Myocyte (in vitro differentiated cells): ENCODE measurements at places on chromosomes 7 and 10. TPM values are rescaled to one million over a fixed set of nuclear protein-coding genes. Genes with fewer than 3 reads are reported as not detected.
A peak's percentile ranks its signal among the peaks of the same experiment; 100 is the strongest.

DNA sequence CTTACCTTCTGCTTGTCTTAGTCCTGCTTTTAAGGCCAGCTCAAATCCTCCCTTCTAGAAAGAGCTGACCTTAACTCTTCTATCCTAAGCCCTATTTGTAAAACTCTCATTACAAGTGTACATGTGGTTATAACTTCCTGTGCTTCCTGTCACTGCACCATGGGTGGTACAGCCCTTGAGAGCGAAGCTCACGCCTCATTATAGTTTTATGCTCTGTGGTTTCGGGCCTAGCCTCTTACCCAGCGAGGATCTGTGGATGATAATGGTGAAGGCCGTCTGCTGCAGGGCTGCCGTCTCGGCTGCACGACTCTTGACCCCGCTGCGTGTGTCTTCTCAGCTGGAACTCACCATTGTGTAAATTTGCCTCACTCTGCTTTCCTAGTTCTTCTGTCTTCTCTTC lies 74.6 kb downstream of the CUL1 start:
- no peak for DNase-seq

GRCh38 chr7:105841866-105842265 lies 34.5 kb downstream of the ATXN7L1 start:
- no peak for DNase-seq

GRCh38 chr10:130456616-130457015 lies 320.4 kb downstream of the GLRX3 start:
- no peak for DNase-seq

Gene C10orf143
- total RNA-seq, result 0.52 and 0.96 TPM in 2 replicates

GRCh38 chr7:110835218-110835617 lies 255.7 kb upstream of the LRRN3 start:
- DNase-seq, result no peak

- no peak for DNase-seq
Observed at GRCh38 chr10:70772627-70773026, 12.6 kb downstream of the TBATA start.

DNA sequence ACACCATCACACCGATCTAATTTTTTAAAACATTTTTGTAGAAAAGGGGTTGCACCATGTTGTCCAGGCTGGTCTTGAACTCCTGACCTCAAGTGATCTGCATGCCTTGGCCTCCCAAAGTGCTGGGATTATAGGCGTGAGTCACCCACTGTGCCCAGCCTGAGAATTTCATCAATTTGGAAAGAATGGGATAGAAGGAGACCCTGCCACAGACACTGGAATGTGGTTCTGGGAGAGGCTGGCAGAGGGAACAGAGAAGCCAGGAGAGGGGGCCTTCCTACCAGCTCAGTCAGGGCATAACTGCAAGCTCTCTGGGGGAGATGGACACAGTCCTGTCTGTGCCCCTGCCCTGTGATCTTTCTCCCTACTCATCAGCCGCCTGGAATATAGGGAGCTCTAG lies 42.1 kb upstream of the MKRN1 start:
- DNase-seq, result no peak

DNA sequence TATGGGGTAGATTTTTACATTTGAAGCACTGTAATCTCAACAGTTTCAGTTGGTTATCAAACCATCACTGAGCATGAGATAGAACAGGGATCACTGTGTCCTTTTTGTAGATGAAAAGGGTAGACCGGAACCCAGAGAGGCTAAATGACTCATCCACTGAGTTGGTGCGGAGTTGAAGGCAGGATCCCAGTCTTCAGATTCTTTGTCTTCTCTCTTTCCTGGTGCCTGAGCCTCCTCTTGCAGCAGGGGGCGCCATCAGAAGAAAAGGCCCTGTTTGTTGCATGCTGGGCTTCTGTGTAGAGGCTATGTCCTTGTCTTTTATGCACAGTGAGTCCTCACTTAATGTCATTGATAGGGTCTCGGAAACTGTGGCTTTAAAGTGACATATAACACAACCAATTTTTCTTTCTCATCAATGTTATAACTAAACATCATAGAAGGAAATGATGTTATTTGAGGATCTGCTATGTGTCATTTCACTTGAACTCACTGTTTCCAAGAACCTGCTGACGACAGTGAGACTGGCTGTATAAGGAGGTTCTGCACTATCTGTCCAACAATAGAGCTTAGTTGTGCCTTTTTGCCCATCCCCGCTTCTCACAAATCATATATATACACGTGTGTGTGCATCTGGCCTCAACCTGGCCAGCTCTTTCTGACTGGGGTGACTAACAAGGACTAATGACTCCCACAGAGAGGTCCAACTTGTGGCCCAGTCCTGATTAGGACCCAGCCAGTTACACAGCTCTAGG lies 14.3 kb downstream of the ZNF282 start:
- DNase-seq, result peak; percentile 57

Gene UTF1
- not detected in 2 replicates for total RNA-seq

DNA sequence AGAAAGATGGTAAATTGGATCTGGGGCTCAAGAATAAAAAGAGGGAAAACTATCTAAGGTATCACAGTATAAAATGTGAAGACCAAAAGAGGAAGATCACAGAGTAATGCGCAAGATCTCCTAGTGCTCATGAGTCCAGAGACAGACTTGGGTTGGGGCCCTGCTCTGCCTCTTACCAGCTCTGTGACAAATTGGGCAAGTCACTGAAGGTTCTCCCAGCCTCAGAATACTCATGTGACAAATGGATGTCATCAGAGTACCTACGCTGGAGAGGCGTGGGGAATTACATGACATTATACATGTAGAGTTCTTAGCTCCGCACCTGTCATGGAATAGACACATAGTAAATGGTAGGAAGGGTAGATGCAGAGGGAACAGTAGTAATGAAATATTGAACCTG lies 124.4 kb downstream of the DOCK4 start:
- no peak for DNase-seq

DNA sequence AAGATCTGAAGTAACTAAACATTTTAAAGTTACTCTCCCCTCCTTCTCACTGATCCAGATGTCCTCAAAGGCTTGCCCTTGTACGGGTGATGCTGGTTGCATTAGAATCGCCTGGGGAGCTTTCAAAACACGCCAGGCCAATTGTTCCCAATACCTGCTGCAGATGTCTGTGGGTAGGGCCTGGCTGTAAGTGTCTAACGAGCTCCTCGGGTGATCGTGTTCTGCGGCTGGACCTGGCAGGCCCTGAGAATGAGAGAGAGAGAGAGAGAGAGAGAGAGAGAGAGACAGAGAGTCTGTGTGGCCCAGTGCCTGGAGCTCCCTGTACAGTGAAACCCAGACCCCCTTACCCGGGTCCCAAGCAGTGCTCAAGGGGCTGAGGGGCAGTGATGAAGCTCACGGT lies 8.4 kb downstream of the COL13A1 start:
- DNase-seq, result no peak

- peak; percentile 40 for DNase-seq
Observed at GRCh38 chr7:111168182-111168581, 77.3 kb downstream of the LRRN3 start.

Gene DNAJC1
- 22.6 and 29.9 TPM in 2 replicates for total RNA-seq

DNA sequence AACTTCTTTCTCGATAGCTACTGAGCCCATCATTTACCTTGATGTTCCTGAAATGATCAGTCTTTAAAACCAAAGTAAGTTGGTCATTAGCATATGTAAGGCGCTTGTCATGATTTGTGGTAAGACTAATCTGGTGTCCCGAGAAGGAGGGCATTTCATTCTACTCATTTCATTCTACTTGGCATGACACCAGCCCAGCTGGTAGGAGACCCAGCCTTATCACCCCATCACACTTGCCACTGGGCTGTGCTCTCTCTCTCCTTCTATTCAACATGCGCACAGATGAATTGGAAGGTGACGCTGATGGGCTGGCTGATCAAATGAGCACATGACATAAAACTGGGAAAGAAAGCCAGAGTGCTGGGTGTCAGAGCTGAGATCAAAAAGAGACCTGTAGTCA lies 65.7 kb downstream of the CRTAC1 start:
- DNase-seq, result no peak

GRCh38 chr10:68826764-68827591 lies at the start of gene STOX1:
STOX1 (plus strand) TSS chr10:68827531; CDS start chr10:68827624, 93 bp downstream.
- peak; percentile 58 for DNase-seq

GRCh38 chr7:84384417-84384816 lies 189.8 kb upstream of the SEMA3A start:
- DNase-seq, result no peak

DNA sequence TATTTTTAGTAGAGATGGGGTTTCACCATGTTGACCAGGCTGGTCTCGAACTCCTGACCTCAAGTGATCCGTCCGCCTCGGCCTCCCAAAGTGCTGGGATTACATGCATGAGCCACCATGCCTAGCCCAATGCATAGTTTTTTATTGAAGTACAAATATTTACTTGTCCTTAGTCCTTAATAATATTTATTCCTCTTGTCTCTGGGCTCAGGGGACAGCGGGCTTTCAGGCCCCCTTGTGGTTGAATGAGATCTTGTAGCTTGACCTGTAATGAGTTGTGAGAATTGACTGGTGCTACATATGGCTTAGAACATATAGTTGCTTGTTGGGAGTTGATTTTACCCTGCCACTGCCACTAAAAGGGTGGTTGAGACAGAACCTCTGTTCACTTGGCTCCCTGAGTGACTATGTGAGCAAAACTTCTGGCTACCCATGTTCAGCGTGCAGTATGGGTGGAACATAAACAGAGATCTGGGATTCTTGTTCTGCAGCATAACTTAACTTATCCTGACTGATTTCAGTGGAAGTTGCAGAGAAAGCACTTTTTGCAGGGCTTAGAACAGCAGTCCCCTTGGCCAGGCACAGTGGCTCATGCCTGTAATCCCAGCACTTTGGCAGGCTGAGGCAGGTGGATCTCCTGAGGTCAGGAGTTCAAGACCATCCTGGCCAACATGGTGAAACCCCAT lies 14.9 kb downstream of the CCL26 start:
- DNase-seq, result no peak

- DNase-seq, result no peak
Observed at GRCh38 chr10:18195060-18195799, 55.0 kb downstream of the CACNB2 start.

DNA sequence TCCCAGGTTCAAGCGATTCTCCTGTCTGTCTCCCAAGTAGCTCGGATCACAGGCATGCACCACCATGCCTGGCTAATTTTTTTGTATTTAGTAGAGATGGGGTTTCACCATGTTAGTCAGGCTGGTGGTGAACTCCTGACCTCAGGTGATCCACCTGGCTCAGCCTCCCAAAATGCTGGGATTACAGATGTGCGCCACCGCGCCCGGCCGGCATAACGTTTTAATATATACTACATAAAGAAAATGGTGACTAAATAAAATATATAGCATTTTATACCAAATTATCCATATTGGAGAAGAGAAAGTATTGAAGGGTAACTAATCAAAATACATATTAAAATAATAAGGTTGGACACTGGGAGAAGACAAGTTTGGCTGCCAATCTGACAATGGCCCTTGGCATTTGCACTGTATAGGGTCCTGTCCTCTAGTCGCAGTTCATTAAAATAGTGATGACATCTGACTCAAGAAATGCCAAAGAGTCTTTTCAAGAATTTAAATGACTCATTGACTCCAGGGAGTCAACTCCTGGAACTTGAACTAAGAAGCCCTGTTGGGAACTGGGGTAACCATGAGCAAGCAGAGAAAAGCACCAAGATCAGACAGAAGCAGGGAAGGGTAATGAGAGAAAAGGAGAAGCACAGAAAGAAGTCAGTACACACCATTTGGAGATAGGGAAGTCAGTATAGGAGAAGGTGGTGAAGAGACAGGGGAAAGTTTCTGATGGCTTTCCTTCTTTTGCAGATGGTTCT lies 91.1 kb downstream of the CH25H start:
- peak; percentile 86 for DNase-seq
